Activated CD4-positive, alpha-beta T cell treated with anti-CD3 and anti-CD28 coated beads for 4 hours (primary cell): ENCODE measurements at places on chromosomes 5 and 9.

GRCh38 chr9:85158512-85158911 is 489.0 kb downstream of the NTRK2 start:
- no peak for DNase-seq

DNA sequence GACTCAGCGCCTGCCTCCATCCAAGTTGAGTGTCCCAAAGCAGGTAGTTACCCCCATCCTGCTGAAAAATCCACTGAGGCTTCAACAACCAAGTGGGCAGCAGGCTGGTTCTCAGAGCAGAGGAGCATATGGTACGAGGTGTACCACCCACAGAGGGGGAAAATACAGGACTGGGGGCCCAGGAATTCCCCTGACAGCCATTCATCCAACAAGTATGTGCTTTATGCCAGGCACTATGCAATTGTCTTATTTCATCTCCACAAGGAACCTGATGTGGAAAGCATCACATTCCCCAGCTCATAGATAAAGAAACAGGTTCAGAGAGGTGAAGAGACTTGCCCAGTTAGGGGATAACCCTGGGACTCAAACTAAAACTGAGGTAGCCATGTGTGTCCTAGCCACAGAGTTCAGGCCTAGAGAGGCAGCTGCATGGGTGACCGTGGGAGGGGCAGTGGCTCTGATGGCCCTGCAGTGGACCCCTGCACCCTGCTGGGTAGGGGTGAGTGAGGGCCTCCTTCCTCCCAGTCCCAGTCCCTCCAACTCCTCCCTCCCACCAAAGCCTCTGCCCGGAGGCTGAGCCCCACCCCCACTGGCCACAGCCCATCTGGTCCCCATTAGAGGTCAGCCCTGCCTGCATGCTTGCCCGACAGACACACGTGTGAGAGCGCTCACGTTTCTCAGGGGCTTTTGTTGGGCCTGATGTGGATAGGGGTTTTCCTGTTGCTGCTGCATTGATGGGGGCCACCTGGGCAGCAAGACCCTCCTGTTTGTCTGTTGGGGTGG is 11.5 kb downstream of the PDLIM4 start:
- DNase-seq: no peak

DNA sequence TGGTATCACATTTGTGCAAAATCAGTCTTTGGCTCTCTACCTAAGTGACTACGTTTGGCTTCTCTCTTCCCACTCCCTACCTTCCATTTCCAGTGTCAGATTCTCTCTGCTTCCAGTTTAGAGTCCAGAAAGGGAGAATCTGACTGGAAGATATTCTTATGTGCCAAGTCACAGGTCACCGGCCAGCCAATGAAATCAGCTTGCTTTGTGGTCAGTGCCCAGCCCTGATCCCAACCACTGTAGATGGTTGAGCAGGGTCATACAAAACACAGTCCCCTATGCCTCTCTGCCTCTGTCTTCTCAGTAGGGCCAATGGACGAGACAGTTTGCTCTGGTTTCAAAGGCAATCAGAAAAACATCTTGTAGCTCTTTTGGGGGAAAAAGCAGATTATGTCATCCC is 15.6 kb upstream of the EPB41L4B start:
- DNase-seq: no peak

DNA sequence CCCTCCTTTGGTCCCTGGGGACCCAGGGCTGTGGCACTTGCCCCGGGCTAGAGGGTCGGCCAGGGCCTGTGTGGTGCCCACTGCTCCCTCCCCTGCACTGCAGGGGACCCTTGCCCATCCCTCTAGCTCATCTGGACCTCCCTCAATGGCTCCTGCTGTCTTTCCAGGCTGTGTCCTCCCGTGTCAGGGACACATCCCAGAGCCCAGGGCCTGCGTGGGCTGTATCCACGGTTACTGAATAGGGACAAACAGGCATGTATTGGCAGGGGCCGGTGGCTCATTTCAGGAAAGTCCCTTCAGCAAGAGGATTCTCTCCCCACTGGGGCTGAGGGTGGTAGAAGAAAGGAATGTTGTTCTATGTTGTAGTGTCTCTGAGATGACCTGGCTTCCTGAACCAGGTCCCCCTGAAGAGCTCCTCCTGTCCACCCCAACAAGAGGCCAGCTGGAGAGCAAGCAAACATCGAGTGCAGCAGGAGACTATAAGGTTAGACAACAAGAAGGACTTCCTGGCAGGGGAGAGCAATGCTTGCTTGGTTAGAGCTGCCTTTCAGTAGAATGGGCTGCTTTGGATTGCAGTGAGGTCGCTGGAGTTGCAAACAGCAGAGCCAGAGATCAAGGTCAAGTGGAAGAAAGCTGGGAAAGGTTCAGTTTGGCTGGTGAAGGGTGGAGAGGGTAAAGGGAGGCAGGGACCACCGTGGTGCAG is 1.0 kb upstream of the CRB2 start:
- DNase-seq: no peak

DNA sequence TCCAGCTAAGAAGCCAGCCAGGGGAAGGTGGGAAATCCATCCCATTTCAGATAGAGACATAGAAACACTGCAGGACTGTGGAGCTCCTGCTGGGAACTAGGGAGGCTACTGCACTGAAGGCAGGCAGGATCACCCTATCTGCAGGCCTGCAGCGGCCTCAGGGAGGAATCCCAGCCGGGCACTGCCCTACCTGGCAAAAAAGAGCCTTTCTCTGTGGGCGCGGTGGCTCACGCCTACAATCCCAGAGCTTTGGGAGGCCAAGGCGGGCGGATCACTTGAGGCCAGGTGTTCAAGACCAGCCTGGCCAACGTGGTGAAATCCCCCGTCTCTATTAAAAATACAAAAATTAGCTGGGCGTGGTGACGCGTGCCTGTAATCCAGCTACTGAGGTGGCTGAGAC is 71.4 kb upstream of the PHYKPL start:
- no peak for DNase-seq

DNA sequence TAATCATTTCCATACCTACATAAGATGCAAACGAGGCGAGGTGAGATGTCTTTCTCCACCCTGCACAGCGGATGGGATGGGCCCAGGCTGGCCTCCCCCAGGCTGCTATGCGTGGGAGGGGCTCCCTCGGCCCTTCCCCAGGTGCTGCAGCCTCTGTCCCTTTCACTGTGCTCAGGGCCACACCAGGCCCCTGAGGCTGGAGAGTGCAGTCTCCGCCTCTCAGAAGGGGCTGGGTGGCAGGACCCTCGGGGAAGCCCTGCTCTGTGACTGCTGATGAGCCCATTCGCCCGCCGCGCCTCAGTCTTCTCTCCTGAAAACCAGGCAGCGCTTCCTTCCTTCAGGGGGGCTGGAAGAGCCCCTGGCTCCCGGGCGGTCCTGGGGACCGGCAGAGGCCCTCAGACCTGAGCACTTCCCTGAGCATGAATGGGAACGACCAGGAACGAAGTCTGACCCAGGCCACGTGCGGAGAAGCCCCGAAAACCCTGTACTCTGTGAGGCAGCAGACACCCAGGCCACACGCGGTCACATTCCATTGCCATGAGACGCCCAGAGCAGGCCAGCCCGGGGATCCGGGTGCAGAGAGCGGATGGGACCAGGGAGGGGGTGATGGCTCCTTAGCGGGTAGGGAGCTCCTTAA is 21.9 kb upstream of the NOTCH1 start:
- no peak for DNase-seq

- no peak for DNase-seq
Observed at GRCh38 chr9:129351058-129351641, 173.1 kb upstream of the IER5L start.

DNA sequence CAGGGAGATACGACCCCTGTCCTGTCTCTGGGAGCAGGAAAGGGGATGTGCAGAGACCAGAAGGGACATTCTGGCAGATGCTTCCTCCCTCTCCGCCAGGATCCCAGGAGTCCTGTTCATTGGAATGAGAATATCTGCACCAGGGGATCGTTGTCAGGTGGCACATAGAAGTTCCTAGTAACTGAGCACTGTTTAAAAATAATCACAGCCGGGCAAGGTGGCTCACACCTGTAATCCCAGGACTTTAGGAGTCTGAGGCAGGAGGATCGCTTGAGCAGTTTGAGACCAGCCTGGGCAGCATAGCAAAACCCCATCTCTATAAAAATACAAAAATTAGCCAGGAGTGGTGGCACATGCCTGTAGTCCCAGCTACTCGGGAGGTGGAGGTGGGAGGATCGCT is 12.3 kb downstream of the SARDH start:
- DNase-seq: no peak

DNA sequence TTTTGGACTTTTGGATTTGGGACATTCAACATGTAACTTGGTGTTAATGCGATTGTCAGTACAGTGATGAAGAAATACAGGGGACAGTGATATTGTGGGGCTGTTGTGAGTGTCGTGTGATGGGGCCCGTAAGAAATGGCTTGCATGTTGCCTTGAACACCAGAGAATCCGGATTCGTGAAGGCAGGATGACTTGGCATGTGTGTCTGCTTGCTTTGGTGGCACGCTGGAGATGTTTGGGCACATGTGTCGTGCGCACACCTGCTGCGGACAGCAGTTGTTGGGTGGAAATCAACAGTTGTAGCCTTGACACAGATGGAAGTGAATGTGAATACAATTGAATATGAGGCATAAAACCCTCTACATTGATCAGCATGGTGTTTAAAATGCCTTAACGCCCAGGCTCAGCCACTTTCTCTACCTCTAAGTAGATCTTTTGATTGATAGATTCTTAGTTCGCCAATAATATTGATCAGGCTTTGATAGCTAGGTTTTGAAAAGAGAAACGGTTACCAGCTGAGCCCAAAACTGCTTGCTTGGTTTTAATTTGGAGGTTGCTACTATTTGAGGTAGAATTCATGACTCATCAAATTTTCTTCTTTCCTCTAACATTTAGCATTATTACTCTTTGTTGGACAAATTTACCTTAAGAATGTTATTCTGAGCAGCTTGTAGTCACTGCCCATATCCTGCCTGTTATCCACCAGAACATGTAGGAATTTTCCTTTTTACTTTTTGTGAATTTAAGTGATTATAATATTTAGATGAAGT is 94.4 kb downstream of the TRIO start:
- no peak for DNase-seq

DNA sequence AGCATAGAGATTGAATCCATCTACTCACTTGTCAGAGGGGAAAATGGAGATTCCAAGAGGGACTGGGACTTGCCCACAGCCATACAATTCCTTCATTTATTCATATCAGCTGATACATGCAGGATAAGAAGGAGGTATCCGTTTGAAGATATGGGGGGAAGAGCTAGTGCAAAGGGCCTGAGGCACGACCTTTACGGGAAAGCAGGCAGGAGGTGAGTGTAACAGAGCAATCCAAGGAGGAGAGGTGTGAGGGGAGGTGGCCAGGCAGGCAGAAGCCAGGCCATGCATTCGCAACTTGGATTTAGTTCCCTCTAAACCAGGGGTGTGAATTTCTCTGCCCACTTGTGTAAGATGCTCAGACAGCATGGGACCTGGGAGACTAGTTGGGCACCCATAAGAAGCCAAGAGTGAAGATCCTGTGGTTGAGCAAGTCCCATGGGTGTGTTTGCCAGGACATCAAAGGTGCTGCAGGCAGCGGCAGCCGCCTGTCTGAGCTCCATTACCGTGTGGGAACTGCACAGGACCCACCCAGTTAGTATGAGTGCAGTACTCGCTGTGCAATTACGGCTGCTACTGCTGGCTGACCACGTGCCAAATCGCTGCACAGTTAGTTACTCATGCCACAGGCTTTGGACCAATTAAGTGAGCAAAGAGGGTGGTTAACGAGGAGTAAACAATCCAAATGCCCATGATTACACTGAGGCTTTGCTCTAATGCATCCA is 31.4 kb upstream of the FAT2 start:
- DNase-seq: no peak

DNA sequence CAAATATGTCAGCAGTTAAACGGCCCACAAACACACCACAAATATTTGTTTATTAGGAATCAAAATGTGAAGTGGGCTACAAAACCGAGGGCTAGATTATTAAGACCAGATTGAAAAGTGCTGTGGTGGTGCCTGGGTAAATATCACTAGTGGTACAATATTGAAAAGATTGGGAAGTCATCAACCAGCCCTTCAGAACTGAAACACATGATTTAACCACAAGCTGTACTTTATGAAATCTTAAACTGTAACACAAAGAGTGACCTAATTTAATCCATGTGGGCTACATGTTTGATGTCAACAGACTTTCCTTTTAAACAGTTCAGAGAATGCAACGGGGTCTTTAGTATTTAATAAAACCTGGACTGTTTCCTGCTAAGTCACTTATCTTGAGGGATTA is 182.3 kb downstream of the SPATA31D1 start:
- DNase-seq: no peak

- DNase-seq: no peak
Observed at GRCh38 chr9:136820971-136821825, 13.4 kb downstream of the RABL6 start.

DNA sequence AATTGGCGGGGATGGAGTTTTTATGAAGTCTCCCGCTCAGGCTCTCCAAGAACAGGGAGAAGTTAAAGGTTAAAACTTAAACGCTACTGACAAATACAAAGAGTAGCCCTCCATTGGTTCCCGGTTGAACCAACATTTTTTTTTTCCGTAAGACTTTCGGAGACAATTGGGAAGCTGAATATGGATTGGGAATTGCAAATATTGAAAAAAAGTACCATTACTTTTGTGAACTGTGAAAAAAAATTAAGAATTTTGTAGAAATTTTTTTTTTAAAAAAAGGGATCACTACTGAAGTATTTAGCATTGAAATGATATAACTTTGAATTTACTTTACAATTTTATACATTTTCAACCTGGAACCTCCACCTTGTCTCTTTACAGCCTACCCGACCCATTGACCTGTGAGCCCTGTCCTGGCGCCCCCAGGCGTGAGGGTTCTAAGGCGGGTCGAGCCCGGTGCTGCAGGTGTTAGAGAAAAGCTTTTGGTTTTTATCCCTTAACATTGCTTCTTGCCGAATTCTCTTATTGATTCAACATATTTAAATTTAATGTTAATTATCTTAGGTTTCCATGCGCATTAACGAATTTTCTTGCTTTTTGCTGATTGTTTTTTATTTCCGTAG is 448 bp upstream of the ZNF782 start:
- DNase-seq: no peak

DNA sequence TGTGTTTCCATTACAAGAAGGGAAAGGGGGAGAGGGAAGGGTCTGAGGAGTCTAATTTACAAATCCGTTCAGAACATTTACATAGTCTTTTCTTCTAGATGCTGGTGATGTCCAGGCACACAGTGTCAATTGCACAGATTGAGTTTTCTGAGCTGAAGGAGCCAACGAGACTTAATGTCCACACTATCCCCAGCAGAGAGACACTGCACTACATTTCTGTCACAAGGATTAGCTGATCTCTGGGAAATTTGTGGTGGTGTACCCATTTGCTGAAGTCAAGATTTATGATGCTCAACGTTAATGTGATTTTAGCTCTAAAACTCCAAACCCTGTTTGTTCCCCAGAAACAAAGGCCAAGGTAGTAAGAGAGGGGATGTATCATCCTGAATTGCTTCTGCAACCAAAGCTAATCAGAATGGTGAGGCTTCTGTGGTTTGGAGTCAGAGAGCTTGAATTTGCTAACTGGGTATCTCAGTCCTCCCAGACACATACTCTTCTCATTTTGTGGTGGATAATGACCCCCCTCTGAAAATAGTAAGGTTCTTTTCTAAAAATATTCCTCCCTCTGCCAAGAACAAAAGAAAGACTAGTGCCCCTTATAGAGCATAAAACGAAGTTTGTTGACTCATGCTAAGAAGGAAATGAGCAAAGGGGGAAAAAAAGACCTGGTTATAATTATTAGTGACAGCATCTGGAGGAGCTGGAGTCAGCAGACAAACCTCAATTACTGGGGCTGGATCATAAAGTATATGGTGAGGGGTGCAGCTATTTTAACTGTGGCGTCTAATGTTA is 416.9 kb downstream of the PSAT1 start:
- DNase-seq: no peak

GRCh38 chr5:132074091-132074771 is 642 bp downstream of the CSF2 start:
- no peak for DNase-seq
